Naive thymus-derived CD4-positive, alpha-beta T cell (primary cell): ENCODE measurements at places on chromosomes 6 and 20. TPM values are rescaled to one million over a fixed set of nuclear protein-coding genes. Genes with fewer than 3 reads are reported as not detected.

GRCh38 chr20:631101-631500 is 21.0 kb upstream of the TCF15 start:
- no peak for DNase-seq

DNA sequence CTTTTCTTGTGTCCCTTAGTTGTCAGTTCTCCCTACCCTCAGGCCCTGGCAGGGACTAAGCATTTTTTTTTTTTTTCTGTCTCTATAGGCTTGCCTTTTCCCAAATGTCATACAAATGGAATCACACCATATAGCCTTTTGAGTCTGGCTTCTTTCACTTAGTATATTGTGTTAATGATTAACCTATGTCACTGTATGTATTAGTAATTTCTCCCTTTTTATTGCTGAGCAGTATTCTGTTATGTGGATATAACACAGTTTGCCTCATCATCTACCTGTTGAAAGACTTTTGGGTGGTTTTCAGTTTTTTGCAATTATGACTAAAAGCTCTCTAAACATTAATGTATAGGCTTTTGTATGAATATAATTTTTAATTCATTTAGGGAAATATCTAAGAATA is 16.0 kb upstream of the FBXO30 start:
- DNase-seq = no peak

GRCh38 chr6:63731930-63732329 is 96.3 kb downstream of the PHF3 start:
- no peak for DNase-seq

DNA sequence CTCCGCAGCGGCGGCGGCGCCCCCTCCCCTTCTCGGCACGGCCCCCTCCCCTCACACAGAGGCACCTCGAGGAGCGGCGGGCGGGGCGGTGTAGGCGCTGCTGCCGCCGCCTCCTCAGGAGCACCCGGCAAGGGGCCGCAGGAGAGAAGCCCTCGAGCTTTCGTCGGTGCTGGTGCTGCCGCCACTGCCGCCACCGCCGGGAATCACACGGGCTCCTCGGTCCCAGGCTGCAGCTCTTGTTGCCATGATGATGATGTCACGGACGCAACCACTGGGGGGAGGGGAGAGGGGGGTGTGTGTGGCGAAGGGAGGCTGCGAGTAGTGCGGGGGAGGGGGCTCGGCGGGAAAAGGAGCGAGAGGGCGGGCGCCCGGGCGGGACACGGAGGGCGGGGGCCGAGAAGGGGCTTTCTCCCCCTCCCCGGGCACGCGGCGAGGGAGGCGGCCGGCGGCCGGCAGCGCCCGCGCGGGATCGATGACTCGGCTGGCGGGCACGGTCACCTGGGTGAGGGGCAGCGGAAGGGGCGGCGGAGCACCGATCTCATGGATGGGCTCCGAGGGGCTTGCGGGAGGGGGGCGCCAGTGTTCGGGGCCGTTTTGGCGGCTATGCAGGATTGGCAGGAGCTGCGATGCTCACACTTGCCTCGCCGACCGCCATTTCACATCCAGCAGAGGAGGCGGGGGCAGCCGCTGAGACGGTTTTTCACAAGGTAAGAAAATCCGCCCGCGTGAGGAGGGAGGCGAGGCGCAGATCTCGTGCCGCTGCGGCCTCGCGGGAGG is at the start of gene REV3L:
Gene REV3L (minus strand): TSS at position 260 of the 777 bp plus-strand sequence. CDS start 330 bp downstream, outside the sequence.
- DNase-seq = peak; percentile 77

DNA sequence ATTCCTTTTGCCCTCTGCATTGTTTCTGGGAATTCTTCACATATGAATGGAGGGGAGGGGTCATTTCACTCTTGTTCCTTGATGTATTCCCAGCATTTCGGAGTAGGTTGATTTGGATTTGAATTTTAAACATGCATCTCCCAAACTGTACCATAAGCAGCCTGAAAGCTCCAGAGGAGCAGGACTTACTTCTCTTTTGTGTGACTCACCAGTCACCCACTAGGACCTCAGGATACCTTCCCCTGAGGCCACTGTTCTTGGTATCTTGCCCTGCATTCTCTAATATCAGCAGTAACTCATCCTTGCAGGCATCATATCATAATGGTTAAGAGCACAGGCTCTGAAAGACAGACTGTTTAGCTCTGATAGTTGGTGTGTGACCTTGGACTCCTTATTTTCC is 703 bp downstream of the MRPL2 start:
- DNase-seq = no peak

DNA sequence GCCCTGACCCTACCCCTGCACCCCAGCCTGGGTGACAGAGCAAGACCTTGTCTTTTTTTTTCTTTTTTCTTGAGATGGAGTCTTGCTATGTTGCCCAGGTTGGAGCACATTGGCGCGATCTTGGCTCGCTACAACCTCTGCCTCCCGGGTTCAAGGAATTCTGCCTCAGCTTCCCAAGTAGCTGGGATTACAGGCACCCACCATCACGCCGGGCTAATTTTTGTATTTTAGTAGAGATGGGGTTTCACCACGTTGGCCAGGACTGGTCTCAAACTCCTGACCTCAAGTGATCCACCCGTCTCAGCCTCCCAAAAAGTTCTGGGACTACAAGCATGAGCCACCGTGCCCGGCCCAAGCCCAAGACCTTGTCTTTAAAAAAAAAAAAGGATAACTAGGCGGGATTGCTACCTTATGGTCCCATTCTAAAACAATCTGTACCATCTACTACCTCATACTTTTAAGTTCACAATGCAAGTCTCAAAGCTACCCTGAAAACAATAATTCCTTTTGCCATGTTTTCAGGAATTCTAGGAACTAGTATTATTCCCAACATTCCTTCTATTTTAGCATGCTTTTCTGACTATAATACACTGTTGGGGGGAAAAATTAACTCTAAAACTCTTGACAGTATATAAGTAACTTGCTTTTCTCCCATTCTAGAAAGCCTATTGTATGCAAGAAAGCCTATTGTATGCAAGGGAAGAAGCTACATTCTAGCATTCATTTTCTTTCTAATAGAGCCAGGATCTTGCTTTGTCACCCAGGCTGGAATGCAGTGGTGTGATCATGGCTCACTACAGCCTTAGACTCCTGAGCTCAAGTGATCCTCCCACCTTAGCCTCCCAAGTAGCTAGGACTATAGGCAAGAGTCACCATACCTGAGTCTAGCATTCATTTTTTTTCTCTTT is 6.6 kb downstream of the TUBB start:
- DNase-seq = no peak

DNA sequence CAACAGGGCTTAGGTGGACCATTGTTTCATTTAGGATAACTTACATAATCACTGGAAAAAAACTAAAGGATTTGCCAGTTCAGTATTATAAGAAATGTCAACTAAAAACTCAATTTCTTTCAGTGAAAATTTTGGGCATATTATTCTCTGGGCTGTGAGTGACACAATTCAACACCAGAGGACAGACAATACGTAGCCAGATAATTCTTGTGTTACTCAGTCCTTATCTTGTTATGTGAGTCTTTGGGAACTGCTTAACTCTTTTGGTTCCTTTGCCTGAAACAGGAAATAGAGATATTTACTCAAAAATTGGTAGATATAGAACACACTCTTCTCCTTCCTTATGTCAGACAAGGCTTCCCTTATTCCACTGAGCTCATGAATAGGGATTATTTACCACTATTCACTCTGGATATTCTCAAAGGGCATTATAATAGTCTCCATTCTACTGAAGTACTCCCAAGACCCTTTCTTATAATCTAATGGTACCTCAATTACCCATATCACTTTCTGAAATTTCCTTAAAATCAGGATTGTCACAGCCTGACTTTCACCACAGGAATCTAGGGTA is 4.9 kb upstream of the BEND6 start:
- no peak for DNase-seq

DNA sequence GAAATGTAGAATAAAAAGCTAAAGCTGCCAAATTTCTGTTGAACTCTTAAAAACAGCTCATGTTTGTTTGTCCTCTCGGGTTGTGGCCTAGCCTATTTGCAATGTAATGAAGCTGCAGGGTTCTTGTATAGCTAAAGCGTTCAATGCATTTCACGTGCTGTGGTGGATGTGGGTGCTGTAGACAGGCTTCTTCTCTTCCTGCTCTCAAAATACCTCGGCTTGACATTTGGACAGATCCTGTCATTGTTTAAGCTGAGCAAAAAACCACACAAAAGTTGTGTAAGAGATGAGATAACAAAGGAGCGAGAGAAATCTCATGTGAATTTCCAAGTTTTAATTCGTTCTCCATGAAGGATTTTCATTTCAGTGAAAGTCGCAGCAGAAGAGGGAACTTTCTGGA is 196.3 kb upstream of the UST start:
- DNase-seq = no peak

Gene PTPRT
- polyA plus RNA-seq = not detected

GRCh38 chr20:38806855-38807655 is 1.6 kb downstream of the PPP1R16B start:
- peak; percentile 34 for DNase-seq

DNA sequence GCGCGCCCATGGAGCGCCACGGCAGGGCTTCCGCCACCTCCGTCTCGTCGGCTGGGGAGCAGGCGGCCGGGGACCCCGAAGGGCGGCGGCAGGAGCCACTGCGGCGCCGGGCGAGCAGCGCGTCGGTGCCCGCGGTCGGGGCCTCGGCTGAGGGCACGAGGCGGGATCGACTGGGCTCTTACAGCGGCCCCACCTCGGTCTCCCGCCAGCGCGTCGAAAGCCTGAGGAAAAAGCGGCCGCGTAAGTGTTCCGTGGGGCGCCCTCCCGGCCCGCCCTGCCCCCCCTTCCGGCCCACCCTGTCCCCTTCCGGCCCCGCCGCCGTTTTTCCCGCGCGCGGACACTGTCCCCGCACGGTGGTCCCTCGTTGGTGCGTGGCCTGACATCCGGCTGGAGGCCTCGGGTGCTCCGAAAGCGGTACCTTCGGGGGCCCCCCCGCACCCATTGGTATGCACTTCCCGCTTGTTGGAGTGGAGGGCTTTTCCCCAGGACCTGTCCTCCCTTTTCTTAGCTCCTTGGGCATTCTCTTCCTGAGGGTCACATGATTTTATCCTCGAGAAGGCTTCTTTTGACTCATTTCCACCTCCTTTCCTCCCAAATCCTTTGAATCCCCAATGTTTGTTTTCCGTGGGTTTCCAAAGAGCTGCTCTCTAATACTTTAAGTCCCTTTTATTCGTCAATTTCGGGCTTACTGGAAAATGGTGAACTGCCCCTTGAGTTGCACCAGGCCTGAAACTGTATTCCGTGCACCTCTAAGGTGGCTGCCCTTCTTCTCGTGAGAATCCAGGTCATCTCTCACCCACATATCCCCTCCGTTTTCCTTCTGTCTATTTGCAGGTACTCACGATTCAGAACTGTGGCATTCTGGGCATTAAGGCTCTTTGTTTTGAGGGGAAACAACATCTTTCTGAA is 556 bp downstream of the PANK2 start:
- no peak for DNase-seq

Gene GPR6
- not detected for polyA plus RNA-seq

GRCh38 chr6:151452750-151453427 is 963 bp upstream of the RMND1 start:
- peak; percentile 5 for DNase-seq

Gene MAPK13
- polyA plus RNA-seq = 51.4 TPM

DNA sequence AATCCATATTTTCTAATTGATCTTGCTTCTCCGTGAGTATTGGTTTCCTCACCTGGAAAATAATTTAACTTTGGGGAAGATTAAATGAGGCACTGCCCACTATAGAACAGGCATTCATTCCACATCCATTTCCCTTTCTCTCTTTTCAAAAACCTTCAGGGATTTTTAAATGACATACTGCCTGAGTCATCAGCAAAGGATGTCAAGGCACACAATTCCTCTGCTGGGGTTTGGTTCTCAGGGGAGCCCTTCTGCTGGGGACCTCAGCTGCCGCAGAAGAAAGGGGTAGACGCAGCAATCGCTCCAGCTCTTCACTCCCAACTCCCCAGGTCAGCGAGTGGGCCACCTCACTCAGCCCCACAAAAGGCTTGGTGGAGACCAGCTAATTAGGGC is 90.7 kb upstream of the BACH2 start:
- no peak for DNase-seq

DNA sequence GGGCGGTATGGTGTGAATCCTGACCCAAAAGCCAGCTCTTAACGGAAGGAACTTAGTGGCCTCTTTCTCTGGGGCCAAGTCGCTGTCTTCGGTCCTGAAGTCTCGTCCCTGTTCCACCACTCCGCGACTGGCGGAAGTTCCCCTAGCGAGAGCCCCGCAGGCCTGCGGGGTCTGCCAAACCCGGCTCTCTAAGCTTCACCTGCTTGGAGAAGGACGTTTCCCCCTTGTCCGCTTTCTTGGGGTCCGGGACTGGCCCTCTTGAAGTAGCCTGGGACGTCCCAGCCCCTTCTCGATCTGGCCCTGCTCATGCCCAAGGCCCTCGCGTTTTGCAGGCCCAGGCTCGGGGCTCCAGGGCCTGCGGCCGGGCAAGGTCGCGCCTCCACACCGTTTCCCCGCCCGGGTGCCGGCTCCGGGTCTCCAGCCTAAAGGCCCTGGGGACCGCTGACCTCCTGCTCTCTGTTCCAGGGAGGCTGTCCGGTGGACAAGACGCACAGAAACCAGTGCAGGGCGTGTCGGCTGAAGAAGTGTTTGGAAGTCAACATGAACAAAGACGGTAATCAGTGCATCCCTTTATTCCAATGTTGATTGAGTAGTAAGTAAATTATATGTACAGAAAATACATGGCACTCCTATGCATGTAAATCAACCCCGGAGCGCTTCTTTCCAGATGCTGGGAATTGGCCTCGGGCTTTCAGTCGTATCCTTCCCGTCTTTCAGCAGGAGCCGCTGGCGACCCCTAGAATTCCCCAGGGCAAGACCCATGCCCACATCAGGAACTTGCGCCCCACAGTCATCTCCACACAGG is 8.8 kb downstream of the NR2E1 start:
- peak; percentile 31 for DNase-seq

GRCh38 chr6:47160702-47161101 is 118.6 kb upstream of the ADGRF1 start:
- no peak for DNase-seq
